Kidney (tissue), 22 donors: ENCODE measurements at places on chromosomes 1 and 21. TPM values are rescaled to one million over a fixed set of nuclear protein-coding genes. Genes with fewer than 3 reads are reported as not detected.

SLC2A5 gene
- total RNA-seq: 6.4 TPM

S100A9 gene
- total RNA-seq: 271 TPM

COL16A1 gene
- 29.0 TPM for total RNA-seq

ATP1A2 gene
- 4.1 TPM for total RNA-seq

- H3K4me3 ChIP-seq: no peak overlapping the region
- no peak for DNase-seq
- H3K27ac ChIP-seq: no peak overlapping the region
- H3K27me3 ChIP-seq: no peaks in the 10 kb centered on the region
- no peaks in the 10 kb centered on the region for H3K4me1 ChIP-seq
Observed at GRCh38 chr1:243428617-243429342, 172.9 kb downstream of the SDCCAG8 start.

- no peak overlapping the region for H3K4me3 ChIP-seq
- H3K27ac ChIP-seq: no peak overlapping the region
- no peaks in the 10 kb centered on the region for H3K27me3 ChIP-seq
- no peaks in the 10 kb centered on the region for H3K4me1 ChIP-seq
Observed at GRCh38 chr1:233333086-233333485, 5.6 kb downstream of the MAP3K21 start.

- H3K27me3 ChIP-seq: no peaks in the 10 kb centered on the region
- H3K27ac ChIP-seq: no peak overlapping the region
- no peak for DNase-seq
- H3K36me3 ChIP-seq: no peaks in the 10 kb centered on the region
- no peak overlapping the region for H3K4me3 ChIP-seq
Observed at GRCh38 chr1:40646315-40646714, 19.2 kb downstream of the RIMS3 start.
